ENCODE measurements at places on chromosomes 12 and 14.

- DNase-seq, result no peak
These were observed 4.8 kb upstream of the KCNA5 start for GRCh38 chr12:5038781-5039311.

DNA sequence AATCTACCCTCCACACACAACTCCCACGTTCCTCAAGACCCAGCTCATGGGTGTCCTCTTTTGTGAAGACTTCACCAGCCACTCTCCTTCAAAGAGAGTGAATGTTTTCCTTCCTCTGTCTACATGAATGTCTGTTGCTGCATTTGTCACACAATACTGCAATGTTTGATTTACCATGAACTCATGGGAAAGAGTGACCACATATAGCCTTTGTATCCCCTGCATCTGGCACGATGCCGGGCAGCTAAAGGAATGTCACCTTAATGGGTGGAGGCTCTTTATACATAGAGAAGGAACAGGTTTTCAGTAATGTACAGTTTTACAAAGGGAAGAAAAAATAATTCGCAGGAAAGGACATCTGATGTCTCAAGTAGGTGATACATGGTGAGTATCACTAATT is 12.1 kb upstream of the BCDIN3D start:
- DNase-seq, result no peak

GRCh38 chr12:58976146-58976545 is 55.8 kb upstream of the LRIG3 start:
- no peak for DNase-seq

- no peak for DNase-seq
These were observed 683.9 kb upstream of the TMEM132C start for GRCh38 chr12:127583041-127583440.

DNA sequence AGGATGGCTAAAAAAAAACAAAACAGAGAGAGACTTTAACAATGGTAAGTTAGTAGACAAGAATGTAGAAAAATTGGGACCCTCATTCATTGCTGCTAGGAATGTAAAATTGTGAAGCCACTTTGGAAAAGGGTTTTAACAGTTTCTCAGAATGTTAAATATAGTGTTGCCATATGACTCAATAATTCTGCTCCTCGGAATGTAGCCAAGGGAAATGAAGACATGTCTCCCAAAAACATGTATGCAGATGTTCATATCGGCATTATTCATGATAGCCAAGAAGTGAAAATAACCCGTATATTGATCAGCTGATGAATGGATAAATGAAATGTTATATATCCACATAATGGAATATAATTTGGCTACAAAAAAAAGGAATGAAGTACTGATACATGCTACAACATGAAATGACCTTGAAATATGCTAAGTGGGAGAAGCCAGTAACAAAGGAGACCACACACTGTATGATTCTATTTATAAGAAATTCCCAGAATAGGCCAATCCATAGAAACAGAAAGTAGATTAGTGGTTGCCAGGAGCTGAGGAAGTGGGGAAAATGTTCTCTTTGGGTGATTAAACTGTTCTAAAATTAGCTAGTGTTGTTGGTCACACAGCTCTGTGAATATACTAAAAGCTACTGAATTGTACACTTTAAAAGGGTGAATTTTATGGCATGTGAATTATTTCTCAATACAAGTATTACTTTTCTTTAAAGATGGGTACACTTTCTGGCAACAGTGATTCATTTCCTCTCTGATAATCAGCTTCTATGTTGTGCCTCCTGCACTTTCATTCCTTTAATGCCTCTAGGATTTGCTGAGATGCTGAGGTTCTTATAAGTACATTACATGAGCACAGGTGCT is 132.5 kb downstream of the DAAM1 start:
- peak; percentile 73 for DNase-seq

GRCh38 chr14:90645842-90646443 is 170.3 kb downstream of the TTC7B start:
- DNase-seq, result peak; percentile 46

- DNase-seq, result no peak
These were observed 117.2 kb upstream of the SCAF11 start for GRCh38 chr12:46107591-46107990.

DNA sequence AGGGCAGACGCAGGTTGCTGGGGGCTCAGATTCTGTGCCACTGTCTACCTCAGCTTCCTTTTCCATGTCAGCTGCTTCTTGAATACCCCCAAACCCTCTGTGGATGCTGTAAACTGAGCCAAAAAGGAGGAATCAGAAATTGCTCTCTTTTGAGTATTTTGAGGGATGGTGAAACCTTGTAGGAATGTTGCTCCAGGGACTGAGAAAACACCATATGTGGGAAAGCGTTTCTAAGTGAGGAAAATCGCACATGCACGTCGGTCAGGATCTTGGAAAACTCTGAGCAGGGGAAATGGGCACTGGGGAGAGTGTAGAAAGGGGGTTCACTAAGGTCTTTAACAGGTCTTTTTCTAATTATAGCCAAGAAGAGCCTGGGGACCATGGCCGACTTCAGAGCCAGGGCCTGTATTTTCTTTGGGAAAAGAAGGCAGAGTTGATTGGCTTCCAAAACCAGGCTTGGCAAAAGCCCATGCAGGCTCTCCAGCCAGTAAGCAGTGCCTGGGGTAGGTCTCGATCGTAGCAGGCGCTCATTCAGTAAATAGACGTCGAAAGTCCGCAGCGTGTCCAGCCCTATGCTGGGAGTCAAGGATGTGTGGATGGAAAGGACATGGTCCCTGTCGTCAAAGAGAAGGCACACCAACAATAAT is 58.0 kb downstream of the NTF3 start:
- no peak for DNase-seq

- no peak for DNase-seq
These were observed 6.4 kb upstream of the ZNF385A start for GRCh38 chr12:54390668-54391551.

DNA sequence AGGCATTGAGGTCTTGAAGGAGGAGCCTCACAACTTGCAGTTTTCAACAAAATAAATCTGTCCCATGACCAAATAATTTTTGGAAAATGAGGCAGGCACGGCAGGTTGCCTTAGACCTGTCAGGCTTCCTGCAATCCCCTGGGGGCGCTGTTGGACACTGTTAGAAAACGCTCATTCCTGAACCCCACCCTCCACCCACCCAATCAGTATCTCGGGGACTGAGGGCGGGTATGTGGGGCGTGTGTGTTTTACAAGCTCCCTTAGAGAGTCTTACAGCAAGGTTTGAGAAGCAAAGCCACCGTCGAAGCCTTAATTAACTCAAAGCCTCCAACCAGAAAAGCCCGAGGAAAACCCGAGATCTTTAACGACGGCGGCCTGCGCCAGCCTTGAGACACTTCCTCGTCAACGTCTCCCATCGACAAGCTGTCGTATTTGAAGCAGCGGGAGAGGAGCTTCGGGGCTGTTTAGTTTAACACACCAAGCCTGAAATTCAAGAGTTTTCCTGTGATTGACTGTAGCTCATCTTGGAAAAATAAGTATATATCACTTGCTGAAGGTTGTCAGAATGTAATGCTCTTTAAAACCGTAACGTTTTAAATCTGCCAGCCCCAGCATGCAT is 123.0 kb downstream of the GLT1D1 start:
- no peak for DNase-seq

Data from cardiac fibroblast (primary cell).